Right lung (tissue), 10 donors: ENCODE measurements at places on chromosomes 3 and 15. TPM values are rescaled to one million over a fixed set of nuclear protein-coding genes. Genes with fewer than 3 reads are reported as not detected.

The CPA3 gene
- polyA plus RNA-seq, result 0.36 TPM

The EFHB gene
- polyA plus RNA-seq, result 3.6 TPM

- DNase-seq, result no peak
These were observed 71.6 kb upstream of the ACP3 start for GRCh38 chr3:132245552-132246142.

DNA sequence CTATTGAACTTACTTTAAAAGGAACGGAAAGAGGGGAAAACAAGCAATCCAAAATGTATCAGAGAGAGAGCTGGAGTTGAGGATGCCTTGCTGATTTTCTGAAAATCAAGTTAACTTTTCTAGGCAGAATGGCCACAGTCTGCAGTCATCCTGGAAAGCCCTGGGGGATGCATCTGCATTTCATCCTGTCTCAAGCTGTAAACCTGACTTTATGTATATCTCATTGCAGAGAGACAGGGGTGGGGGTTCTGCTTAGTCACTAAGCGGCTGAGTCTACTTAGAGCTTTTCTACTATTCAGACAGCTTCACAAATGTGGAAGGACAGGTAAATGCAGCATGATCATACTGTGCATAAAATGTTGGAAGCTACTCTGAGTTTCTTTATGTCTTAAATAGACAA lies 41.4 kb downstream of the MRPS25 start:
- DNase-seq, result no peak

DNA sequence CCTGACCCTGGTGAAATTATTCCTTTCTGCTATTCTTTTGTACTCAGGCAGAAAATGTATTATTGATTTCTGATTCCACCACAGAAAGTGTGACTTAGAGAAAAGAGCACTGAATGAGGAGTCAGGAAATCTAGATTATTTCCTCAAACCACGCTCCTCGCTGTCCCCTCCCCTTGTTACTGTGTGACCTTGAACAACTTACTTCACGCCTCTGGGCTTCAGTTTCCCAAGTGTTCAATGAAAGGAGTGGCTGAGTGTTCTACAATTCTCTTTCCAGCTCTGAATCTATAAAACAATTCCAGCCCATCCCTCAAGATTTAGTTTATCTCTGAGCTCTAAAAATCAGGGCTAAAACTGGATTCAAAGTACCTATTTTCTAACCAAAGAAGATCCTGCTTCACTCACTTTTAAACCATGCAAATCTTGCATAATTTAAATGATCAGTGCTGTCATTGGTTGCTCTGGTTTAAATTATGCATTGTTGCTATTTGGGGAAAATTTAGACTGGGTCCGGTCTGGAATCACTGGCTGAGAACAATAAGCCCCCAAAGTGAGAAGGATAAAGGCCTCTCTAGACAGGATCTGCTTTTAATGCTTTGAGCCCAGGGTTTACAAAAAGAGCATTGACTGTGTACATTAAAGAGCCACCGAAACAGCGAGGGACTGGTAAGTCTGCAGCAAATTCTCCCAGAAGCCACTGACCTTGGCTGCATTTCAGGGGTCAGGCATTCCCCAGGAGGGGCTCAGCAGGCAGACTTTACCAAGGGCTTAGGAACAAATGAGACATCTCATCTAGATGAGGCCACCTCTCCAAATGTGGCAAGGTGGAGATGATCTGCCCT lies 3.2 kb downstream of the TNIK start:
- DNase-seq, result no peak

GRCh38 chr3:192128060-192128459 lies 599.3 kb downstream of the FGF12 start:
- no peak for DNase-seq
